ENCODE measurements at places on chromosomes 4 and X.
A peak's percentile ranks its signal among the peaks of the same experiment; 100 is the strongest.

- no peak for DNase-seq
Measured at GRCh38 chrX:69185141-69185540, 19.9 kb upstream of the PJA1 start.

DNA sequence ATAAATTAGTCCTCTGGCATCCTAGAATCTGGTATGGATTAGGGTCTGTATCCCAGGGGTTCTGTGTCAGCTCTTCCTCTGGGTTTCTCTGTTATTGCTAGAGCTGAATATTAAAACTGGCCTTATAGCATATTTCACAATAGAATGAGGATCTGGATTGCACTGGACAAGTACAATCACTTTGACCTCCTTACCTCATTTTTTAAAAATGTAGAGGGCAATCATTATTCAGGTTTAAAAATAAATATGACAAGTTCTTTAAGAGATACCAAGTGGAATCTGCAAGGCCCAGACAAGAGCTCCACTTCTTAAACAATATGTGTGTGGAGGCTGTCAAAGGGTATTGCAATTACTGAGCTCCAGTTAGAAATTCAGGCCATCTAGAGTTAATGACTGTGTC is 1.4 kb downstream of the PALLD start:
- no peak for DNase-seq

DNA sequence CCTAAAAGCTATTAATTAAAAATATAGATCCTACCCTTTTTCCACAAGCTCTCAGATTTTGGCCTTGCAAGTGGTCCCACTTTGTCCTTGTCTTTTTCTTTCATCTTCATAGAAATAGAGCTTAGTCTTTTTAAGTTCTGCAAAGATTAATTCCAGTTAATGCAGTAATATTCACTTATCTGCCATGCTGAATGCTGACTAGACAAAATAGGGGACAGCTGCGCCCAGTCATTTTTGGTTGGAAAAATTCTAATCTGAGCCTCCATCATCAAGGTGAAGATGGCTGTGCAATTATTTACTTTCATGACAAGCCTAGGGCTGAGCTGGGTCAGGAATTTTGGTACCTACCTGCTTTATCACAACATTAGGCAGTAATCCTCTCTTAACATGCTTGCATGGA is 241.3 kb upstream of the CXorf66 start:
- no peak for DNase-seq

- peak; percentile 33 for DNase-seq
Measured at GRCh38 chr4:149008415-149009025, 566.3 kb upstream of the NR3C2 start.

DNA sequence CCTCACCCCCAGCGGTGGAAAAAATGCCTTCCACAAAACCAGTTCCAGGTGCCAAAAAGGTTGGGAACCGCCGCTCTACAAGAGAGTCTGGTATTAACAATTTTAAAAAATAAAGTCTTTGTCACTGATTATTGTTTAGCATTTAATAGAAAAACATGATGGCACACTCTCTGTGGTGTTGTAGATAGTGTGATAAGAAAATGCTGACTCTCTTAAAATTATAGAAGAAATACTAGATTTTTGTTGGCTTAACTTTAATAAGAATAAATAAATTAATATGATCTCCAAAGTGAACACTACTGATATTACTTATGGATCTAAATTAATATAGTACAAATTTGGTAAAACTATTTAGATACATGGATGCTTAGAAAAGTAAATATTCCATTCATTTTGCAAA is 943.5 kb downstream of the CCSER1 start:
- DNase-seq = no peak

DNA sequence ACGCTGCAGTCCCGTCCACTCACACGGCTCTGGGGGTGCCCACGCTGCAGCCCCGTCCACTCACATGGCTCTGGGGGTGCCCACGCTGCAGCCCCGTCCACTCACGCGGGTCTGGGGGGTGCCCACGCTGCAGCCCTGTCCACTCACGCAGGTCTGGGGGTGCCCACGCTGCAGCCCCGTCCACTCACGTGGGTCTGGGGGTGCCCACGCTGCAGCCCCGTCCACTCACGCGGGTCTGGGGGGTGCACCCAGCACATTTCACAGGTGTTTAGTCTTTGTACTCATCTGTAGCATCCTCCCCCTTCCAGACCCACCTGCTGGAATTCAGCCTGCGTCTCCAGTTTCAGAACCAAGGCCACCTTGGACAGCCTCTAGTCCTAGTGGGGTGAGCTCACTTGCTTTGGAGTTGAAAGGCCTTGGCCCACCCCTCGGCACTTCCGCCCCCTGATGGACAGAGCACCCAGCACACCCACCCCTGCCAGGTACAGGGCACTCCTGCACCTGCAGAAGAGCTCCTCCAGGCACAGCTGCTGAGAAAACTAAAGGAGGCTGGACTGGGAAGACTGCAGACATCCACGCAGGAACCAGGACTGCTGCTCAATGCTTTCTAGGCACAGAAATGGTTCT is 73.0 kb downstream of the ABLIM2 start:
- DNase-seq = no peak

DNA sequence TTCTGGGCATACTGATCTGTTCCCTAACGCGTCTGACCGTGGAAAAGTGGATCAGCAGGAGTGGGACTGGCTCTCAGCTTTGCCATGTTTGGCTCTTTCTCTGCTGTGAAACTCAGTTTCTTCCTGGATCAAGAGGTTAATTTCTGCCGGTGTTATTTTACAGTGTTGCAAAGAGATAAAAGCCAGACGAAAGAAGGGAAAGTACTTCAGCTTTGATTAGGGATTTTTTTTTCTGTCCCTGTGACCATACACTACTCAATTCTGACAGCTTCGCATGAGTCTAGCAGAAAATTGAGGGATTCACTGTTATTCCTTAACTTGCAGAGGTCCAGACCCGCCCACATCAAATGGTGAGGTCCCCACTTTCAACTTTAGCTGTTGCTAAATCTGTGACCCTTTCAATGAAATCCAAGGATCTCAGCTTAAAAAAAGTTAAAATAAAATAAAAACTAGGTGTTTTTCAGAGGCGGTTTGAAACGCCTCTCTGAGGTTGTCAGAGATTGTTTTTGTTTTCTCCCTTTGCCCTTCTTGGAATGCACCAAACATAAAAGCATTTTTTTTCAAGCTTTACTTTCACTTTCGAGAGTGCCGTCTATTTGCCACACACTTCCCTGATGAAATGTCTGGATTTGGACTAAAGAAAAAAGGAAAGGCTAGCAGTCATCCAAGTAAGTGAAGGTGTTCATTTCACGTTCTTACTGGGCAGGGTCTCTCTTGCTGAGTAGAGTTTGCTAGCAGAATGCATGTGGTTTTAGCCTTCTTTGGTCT is at the start of gene TLR3:
Gene TLR3 (plus strand): TSS at position 576 of the 768 bp plus-strand sequence. CDS start 7,464 bp downstream, outside the sequence.
- DNase-seq = peak; percentile 17

GRCh38 chr4:24426557-24426956 is 157.8 kb downstream of the DHX15 start:
- DNase-seq = no peak

GRCh38 chr4:128502818-128503527 is 215.4 kb upstream of the PGRMC2 start:
- no peak for DNase-seq

DNA sequence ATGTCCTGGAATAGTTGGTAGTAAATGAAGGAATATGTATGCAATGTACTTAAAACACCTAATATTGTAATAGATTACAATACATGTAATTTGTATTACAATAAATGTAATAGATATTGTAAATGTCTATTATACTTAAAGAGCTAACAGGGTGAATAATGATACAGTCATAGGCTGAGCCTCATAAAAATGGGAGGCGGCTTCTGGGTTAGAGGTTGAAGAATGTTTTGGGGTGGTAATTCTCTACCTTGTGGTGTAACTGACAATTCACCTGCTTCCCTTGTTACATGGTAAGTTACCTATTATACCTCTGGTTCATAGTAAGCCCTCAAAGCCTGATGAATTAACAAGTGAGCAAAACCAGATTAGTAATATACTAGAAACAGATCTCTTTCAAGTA is 26.0 kb downstream of the ATP8A1 start:
- DNase-seq = no peak

DNA sequence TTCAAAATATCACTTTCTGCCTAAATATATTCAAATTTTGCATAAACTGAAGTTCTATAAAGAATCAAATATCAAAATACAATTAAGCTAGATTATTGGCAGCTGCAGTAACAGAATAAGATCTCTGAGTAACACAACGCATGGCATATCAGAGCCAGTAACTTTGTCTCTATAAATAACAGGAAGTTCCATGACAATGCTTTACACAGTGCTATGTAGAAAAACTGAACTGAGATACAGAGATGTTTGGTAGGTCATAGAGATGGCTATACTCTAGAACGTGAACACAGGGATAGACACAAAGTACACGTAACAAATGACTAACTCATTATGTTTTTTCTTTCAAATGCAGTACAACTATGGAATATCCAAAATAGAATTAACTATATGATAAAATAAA is 18.2 kb downstream of the UBE2D3 start:
- no peak for DNase-seq
